ENCODE measurements at places on chromosomes 4 and X.

- DNase-seq = no peak
These were observed 6.2 kb upstream of the CXCL5 start for GRCh38 chr4:74004668-74005067.

- no peak for DNase-seq
These were observed 602.8 kb upstream of the EPHA5 start for GRCh38 chr4:66273110-66273509.

GRCh38 chr4:121454251-121454979 lies 73.6 kb upstream of the QRFPR start:
- DNase-seq = no peak

GRCh38 chr4:95889662-95890061 lies 49.8 kb downstream of the PDHA2 start:
- DNase-seq = no peak

DNA sequence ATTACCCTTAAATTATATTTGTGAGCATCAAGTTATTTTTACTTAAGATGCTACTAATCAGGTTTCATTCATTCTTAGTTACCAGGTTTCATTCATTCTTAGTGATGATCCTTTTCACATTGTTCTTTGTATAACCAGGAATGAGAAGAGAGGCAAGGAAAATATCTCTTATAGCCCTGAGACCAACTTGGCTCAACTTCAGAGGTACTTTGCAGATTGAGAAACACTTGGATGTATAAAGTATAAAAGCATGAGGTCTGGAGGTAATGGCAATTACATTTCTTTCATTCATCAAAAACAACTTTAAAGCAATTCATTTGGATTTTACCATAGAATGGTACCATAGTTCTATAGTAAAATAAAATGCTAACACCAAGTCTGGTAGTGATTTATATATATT lies 231.0 kb downstream of the PRDM5 start:
- no peak for DNase-seq

- DNase-seq = peak; percentile 54
These were observed 134.5 kb downstream of the BTC start for GRCh38 chr4:74659576-74660411.

GRCh38 chrX:129779747-129780146 lies at the start of gene SASH3:
TSS of gene SASH3 (plus strand) at chrX:129779949. CDS start at chrX:129780098, 149 bp downstream.
- DNase-seq = no peak

GRCh38 chr4:71549516-71550160 lies 210.8 kb downstream of the SLC4A4 start:
- DNase-seq = no peak

DNA sequence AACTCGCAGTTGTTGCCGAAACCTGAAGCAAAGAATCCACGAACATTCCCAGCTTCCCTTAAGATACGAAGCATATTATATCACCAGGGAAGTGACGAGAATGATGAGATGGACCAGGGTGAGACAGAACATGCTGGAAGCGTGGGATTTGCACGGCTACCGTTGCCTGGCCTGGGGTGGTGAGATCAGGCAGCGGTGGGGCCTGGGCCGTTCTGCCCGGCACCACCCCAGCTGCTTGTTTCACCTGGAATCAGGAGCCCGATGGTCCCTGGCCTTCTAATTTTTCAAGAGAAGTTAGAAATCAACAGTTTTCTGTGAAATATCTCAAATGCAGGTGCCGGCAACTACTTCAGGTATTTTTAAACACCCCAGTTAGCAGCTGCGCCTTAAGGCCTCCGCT lies 5.7 kb downstream of the CLDN22 start:
- no peak for DNase-seq

GRCh38 chr4:3388471-3389232 lies 53.1 kb upstream of the HGFAC start:
- DNase-seq = no peak

- DNase-seq = no peak
These were observed 15.0 kb downstream of the BRCC3 start for GRCh38 chrX:155086202-155086840.

DNA sequence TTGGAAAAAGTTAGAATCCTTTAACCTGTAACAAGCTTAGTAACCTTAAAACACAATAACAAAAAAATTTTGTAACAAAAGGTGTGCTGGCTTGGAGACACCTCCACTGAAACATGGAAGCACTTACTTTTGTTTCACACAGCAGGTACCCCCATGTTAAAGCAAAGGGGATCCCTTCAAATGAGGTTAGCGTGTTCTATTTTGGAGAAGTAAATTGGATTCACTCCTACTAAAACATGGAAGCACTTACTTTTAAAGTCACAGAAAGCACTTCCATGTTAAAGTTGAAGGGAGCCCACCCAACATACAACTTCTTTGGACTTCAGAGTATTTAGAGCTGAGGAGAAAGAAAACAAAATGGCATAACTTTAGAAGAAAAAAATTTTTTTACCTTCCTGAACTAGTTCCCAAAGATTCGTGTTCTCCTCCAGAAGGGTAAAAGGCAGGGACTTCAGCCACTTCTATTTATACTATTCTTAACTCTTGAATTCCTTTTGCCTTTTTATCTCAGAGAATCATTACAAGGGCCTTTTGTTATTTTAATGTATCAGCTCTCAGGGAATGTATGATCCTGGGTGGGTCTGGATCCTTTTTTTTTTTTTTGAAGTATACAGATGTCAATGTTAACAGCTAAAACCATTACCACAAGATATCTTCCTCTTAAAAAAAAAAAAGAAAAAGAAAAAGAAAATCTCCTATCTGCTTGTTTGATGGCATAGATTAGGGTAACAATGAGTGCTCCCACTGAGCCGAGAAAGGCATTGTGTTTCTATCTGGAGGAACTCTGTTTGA lies 11.5 kb downstream of the LARP7 start:
- no peak for DNase-seq

GRCh38 chrX:9231491-9231890 lies 197.6 kb upstream of the FAM9B start:
- no peak for DNase-seq

GRCh38 chr4:94448815-94449375 lies 2.8 kb upstream of the PDLIM5 start:
- DNase-seq = no peak

GRCh38 chrX:78314561-78314960 lies 12.8 kb downstream of the CYSLTR1 start:
- no peak for DNase-seq

- no peak for DNase-seq
These were observed 1.1 kb upstream of the NXT2 start for GRCh38 chrX:109535578-109535977.

DNA sequence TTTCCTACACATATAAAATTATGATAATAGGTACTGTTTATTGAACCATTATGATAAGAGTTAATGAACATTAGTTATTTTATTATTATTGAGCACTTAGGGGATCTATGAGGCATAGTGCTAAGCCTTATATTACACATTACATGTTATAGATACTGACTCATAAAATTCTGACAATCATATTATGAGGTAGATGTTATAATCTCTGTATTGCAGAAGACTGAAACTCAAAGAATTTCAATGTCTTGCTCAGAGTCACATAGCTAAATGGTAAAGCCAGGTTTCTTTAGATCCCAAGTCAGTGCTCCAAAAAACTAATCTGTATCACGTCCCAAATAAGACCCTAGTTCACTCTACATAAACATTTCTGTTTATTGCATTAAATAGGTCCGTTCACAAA lies 207.2 kb upstream of the CNKSR2 start:
- no peak for DNase-seq

GRCh38 chrX:63363788-63364187 lies 12.7 kb upstream of the SPIN4 start:
- no peak for DNase-seq

- no peak for DNase-seq
These were observed 24.8 kb upstream of the MSANTD1 start for GRCh38 chr4:3223956-3224748.

- no peak for DNase-seq
These were observed 29.4 kb downstream of the DTHD1 start for GRCh38 chr4:36310793-36311192.

DNA sequence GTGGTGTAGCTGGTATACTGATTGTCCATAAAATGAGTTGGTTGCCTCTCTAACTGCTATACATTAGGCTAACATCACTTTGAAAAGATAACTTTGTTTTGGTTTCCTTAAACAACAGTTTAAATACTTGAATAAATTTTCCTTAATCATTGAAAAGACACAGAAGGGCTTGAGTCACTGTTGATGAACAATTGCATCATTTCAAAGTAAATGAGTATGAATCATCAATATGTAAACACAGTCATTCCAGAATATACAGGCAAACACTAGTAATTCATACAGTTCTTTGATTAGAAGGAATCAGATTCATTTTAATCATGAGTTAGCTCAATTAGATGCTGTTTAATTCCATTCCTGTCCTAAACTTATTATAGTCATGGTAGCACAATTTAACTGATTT lies 160.6 kb downstream of the AFF2 start:
- DNase-seq = no peak

- DNase-seq = no peak
These were observed 100.2 kb upstream of the GRIA3 start for GRCh38 chrX:123083924-123084323.

DNA sequence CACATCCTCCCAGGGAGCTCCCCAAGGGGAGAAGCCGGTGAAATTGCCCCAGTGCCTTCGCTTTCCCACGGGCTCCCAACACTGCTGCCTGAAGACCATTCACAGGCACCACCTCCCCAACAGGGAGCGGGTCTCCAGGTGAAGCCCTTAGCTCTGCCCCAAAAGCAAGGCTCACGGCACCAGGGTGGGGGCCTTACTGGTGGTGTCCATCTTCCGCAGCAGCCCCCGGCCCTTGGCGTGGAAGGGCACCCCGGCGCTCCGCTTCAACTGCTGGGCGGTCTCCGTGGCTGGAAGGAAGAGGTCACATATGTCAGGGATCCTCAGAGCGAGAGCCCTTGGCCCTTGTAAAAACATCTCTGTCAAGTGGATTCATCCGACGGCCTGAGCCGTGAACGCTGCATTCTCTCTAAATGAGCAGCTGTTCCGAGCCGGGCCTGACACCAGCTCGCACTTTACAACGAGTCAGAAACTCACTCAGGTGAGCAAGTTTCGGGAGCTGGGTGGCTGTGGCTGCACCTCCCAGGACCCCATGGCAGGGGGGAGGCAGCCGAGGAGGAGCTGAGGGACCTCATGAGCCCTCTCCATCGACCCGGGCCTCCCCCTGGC lies 20.9 kb downstream of the NELFA start:
- DNase-seq = no peak

- no peak for DNase-seq
These were observed 106.1 kb downstream of the CLDN22 start for GRCh38 chr4:183213996-183214395.

- DNase-seq = no peak
These were observed 101.9 kb downstream of the IGSF1 start for GRCh38 chrX:131187206-131187605.

DNA sequence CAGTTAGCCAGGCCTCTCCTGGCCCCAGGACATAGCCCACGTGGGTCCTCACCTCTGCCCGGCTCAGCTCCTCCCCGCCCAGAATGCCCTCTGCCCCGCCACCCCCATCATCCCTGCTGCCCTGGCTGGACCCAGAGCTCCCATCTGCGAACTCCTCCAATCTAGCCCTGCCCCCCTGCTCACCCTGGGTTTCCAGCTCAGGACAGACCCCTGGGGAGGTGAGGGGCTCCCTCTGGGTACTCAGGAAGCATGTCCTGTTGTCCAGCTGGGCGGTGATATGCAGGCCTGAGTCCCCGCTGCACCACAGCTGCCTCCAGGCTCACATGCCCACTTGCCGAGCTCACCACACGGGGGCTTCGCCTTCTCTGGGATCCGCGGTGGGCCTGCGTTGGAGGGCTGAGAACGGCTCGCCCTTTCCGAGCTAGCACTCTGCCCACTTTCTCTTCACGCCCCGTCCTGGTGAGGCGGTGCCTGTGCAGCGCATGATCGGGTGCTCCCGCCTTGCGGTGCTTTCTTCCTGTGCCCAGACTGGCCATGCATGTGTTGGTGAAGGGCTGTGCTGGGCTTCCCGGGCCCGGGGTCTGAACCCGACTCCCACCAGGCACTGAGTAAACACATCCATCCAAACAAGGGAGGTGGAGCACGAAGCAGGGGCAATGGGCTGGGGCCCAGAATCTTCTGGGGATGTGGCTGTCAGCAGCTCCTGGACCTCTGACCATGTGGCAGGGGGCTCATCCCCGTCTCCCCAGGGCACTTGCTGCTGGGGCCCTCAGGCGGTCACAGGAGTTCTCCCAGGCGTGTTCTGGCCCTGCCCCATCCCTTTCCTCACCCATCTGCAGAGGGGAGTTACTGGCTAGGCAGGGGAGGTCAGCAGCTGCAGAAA lies 74.3 kb downstream of the RGS12 start:
- DNase-seq = peak; percentile 37

DNA sequence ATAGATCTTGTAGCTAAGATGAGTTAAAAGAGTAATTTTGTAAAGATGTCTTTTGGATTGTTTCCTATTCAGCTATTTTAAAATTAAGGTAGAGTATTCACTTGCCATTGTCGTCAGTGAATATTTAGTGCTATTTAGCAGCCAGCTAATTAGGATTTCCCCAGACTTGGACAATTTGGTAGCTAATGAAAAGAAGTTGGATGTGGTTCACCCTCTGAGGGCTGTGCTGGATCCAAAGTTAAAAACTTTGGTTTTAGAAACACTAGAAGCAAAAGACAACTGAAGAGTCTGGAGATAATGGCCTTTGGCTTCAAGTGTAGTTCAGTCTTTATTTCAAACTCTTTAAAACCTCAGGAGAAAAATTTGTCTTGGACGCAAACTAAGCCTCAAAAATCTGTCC lies 41.3 kb downstream of the ATG4A start:
- no peak for DNase-seq

GRCh38 chr4:76781698-76782595 lies 116.0 kb downstream of the SOWAHB start:
- peak; percentile 63 for DNase-seq

- DNase-seq = no peak
These were observed 77.1 kb upstream of the IGFBP7 start for GRCh38 chr4:57187246-57187645.

- no peak for DNase-seq
These were observed 3.8 kb upstream of the FBXW7 start for GRCh38 chr4:152539556-152540292.

- no peak for DNase-seq
These were observed 32.4 kb upstream of the BCOR start for GRCh38 chrX:40130207-40130606.

- no peak for DNase-seq
These were observed 15.5 kb downstream of the FRMPD4 start for GRCh38 chrX:12153741-12154140.

DNA sequence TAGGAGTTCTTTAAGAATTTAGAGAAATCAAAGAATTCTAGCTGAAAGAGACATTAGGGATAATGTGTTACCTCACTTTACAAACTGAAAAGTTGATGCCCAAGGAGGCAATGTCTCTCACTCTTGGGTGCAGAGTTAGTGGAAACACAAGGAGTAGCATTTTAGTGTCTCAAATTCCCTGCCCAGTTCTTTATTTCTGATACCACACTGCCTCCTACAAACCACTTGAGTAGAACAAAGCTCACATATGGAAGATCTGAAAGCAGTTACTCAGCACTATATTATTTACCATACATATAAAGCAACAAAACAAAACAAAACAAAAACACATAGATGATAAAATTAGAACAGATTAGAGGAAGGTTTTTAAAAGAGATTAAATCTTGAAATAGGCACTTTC lies 124.2 kb downstream of the REELD1 start:
- DNase-seq = no peak

DNA sequence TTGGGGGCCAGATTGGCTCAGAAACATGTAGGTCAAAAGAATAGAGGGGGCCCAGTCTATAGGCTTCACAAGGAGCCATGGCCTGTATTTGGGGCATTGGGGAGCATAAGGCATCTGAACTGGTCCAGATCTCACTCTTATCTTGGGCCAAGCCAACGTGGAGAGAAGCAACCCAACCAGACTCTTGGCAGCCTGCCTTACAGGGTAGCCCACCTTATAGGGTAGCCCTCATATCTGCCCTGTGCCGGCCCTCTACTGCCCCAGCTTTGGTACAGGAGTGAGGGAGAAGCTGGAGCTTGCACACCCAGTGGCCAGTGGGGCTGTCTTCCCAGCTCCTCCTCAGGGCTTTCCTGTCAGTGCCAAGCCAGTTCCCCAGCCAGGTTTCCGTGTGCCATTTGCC lies 142.2 kb downstream of the AMMECR1 start:
- DNase-seq = no peak
